ENCODE measurements at places on chromosomes 13 and 19. TPM values are rescaled to one million over a fixed set of nuclear protein-coding genes. Genes with fewer than 3 reads are reported as not detected.

- no peak for DNase-seq
Measured at GRCh38 chr13:40204246-40204645, 462.2 kb downstream of the FOXO1 start.

GRCh38 chr19:47754206-47755064 lies 9.1 kb downstream of the NOP53 start:
- no peak for DNase-seq

GRCh38 chr19:35783469-35784434 lies 8.4 kb downstream of the ARHGAP33 start:
- no peak for DNase-seq

DNA sequence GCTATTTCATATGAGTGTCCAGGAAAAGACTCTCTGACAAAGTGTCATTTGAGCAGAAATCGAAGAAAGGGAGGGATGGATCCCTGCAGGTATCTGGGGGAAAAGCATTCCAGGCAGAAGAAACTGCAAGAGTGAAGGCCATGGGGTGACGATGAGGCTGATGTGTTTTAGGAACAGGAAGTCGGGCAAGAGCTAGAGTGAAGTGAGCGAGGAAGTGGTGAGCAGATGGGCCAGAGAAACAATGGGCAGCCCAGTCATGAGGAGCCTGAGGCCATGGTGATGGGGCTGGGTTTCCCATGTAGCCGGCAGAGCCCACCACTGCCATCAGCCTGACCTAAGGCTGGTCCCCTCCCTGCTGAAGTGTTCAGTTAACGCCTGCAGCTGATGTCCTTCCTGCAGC lies 150.2 kb downstream of the TNFSF13B start:
- DNase-seq, result no peak

DNA sequence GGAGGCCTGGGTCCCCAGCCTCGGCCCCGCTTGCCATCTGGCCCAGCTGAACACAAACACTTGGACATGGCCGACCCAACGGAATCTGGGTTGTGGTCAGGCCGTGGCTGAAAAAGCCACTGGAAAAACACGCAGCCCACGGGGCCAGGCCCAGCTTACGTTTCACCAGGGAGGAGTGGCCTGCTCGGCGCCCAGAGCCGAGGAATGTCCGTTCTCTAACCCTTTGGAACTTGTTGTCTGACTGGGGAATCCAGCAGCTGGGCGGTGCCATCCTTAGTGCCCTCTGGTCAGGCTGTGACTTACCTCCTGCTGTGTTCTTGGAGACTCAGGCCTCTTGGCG lies 13.8 kb downstream of the CILP2 start:
- DNase-seq, result no peak

GRCh38 chr13:75305059-75305458 lies 176.9 kb downstream of the TBC1D4 start:
- no peak for DNase-seq

DNA sequence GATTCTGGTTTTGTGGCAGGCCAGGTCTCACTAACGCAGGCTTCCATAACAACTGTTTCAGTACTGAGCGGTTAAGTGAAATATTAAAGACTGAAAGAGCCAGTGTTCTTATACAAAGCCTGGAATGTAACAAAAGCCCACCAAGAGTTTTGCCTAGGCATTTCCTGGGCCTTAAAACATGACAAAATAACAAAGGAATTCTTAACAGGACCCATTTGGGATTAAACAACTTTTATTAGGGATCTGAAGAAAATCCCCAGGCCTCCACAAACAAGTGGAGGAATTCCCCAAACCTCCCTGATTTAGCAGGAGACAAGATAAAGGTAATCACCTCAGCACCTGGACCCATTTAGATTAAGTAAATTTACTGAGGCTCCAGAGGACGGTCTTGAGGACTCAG lies 799.7 kb upstream of the SPRY2 start:
- DNase-seq, result no peak

SLC1A5 gene
- 291 TPM for total RNA-seq

DNA sequence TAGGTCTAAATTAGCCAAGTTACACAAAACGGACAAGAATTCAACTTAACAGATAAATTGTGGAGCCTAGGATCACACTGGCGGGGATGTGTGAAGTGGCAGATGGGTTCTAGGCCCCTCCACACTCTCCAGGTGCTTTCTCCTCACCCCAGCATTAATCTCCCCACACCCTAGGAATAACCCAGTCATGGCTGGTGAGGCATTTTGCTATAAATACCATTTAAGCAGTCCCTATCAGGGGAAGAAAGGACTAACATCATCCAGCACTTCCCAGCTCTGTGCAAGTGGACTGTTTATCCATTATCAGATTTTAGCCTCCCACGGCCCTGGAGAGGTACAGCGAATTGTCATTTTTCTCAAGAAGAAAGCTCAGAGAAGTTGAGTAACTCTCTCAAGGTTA lies 154.9 kb downstream of the NUFIP1 start:
- no peak for DNase-seq

DNA sequence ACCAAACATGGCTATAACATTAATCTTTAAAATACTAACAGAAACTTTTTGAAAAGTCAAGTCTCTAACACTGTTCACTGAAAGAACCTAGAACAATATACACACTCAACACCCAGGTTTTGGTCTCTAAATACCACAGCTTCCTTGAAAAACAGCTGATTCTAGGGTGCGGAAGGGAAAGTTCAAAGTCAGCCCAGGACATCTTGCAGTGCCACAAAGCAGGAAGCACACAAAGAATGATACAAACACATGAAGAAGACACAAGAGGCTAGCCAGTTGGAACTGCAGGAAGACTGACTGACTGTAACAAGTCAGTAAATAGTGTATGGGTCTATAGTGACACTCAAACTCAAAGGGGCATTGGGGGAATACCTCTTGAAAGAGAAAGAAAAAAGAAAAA lies 4.6 kb downstream of the DEDD2 start:
- DNase-seq, result no peak

GRCh38 chr13:74015137-74015536 lies 119.1 kb downstream of the KLF12 start:
- DNase-seq, result no peak

- no peak for DNase-seq
Measured at GRCh38 chr13:63632321-63632720, 2216.7 kb upstream of the PCDH20 start.

CAPS gene
- 1.8 TPM for total RNA-seq

DNA sequence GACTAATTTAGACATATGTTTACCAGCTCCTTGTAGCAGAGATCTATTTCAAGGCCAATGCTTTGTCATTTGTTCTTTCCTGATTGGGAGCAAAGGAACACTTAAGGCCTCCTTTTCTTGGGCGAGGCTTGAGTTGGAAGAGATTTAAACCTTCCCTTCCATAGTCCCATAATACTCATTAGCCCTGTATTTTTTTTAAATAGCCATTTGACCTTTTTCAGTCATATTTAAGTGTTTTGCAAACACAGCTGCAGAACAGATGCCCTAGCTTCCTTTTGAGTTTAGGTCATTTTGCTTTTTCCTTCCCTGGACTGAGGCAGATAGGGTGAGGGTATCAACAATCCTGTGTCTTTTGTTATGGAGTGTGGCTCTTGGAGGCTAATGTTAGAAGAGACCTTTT lies 198.3 kb downstream of the NBEA start:
- DNase-seq, result no peak

GRCh38 chr19:32971012-32971595 lies 654 bp downstream of the CEP89 start:
- no peak for DNase-seq

GRCh38 chr13:105598529-105598928 lies 936.9 kb downstream of the EFNB2 start:
- no peak for DNase-seq

CYP4F12 gene
- total RNA-seq, result not detected

CEACAM6 gene
- total RNA-seq, result not detected

- no peak for DNase-seq
Measured at GRCh38 chr19:8036434-8037099, 16.0 kb upstream of the CCL25 start.

GRCh38 chr13:26249551-26249950 lies 4.4 kb upstream of the CDK8 start:
- DNase-seq, result no peak

CEACAM1 gene
- 2.0 TPM for total RNA-seq

ERICH4 gene
- total RNA-seq, result not detected

ZSCAN1 gene
- 1.2 TPM for total RNA-seq

KLC3 gene
- total RNA-seq, result 3.2 TPM

GRCh38 chr13:46031581-46032263 lies 20.8 kb downstream of the ZC3H13 start:
- no peak for DNase-seq

- DNase-seq, result no peak
Measured at GRCh38 chr19:42038666-42039065, 31.3 kb downstream of the GRIK5 start.

GRCh38 chr19:11089254-11090013 lies at the start of gene LDLR:
Gene LDLR, plus strand, starts transcription at chr19:11089463. Its CDS starts 86 bp downstream, at chr19:11089549.
- DNase-seq, result peak; percentile 84

GRCh38 chr13:46109451-46109850 lies 4.6 kb upstream of the CPB2 start:
- no peak for DNase-seq

ZNF132 gene
- 1.9 TPM for total RNA-seq

GRCh38 chr13:54950546-54950945 lies 1921.9 kb downstream of the OLFM4 start:
- DNase-seq, result no peak

DNA sequence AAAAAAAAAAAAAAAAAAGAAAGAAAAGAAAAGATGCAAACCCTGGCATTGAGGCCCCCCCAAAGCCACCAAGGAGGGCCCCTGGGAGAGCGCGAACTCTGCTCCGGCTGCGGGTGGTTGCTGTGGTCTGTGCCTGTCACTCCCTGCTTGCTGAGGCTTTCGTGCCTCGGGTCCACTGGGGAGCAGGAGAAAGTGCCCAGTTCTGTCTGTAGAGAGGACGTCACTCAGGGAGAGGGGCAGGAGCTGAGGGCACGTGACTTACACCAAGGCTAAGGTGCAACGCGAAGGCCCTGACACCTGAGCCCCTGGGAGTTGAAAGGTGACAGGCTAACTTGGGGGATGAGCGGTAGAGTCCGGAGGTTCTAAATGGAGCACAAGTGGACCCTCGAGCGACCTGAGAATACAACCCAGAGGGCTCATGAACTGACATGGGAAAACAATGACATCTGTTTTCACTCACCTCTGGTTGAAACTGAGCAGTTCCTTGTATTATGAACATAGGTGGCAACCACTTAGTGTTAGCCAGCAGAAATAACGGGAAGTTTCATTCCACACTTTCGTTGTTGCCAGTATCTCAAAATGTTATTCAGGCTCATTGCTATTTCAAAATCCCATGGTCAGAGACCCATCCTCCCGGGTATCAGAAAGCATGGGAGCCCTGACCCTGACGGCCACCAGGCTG lies 69.2 kb upstream of the TM9SF2 start:
- no peak for DNase-seq

FCGBP gene
- total RNA-seq, result 3.1 TPM

GRCh38 chr13:26449063-26449848 lies 108.2 kb upstream of the WASF3 start:
- no peak for DNase-seq

PSG4 gene
- total RNA-seq, result not detected

DNA sequence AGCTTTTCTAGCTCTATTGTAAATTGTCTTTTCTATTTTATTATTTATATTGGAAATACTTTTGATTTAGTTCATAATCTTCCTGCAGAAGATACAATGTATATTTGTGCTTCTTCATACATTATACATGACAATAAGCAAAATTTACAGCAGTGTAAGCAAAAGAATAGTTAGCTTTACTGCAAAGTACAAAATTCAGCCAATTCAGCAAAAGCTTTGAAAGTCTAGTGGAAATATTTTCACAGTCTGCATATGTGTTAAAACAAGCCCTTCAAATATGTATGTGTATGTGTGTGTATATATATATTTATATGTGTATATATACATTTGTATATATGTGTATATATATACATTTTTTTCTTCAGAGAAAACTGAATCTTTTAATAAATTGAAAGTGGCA lies 879.1 kb downstream of the SLITRK1 start:
- DNase-seq, result no peak

GRCh38 chr19:674282-675151 lies 1.7 kb upstream of the FSTL3 start:
- no peak for DNase-seq

DNA sequence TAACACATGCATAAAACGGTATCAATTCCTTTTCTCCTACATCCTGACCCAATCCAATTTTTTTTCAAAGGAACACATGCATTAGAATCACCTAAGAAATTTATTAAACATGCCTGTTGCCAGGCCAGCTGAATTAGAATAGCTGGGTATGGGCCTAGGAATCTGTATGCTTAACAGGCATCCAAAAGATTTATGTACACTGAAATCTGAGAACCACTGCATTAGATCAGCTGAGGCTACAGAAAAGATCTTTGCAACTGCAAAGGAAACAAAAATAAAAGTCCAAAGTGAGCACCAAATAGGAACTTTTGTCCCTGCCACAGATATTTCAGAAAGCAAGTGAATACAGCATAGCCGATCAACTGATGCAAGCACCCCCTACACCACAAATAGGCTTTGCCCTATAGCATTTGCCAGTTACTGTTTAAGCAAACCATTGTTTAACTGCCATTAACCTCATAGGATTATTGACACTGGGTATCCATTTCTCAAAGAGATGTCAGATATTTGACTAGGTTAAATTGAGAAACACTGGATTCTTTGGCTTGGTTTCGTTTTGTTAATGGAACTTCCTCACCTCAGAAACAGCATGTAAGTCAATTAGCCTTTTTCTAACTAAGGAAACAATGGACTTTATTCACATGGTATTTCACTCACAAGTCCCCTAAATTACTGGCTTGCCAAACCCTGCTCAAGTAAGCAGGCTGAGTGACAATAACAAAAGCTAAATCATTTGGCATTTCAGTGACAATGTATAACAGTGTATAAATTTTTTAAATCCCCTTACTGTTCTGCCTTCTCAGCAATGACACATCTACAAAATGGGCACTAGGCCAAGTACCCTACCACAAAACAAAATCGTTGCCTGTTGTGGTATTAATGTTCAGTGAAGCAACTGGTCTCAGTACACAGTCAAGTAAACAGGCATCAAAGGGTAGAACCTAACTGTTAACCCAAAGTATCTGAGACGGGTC lies 67.8 kb downstream of the SUCLA2 start:
- DNase-seq, result no peak

GRCh38 chr13:102870677-102871415 lies 25.0 kb downstream of the ERCC5 start:
- DNase-seq, result peak; percentile 59

- DNase-seq, result no peak
Measured at GRCh38 chr19:42253245-42254088, 1.5 kb downstream of the ERF start.

SUCLA2 gene
- total RNA-seq, result 78.8 TPM

CERS1 gene
- total RNA-seq, result 18.6 TPM

DNA sequence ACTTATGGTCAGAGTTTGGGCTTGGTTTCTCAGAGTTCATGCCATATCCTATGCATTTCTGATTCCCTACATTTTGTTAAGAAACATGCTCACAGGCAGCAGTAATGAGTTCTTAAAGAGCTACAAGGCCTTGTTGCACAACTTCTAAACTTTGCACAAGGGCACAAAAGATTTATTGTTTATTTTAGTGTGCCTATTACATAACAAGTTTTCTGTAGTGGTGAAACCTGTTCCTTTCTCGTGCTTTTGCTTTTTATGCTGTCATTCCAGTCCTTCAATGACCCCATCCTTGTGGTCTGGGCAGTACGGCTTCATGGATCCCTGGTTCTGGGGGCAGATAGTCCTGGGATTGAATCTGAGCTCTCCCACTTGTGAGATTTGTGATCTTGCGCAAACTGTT lies 17.8 kb downstream of the ZNF507 start:
- no peak for DNase-seq

Measured in H1 (cell line).